ENCODE measurements at places on chromosomes 4 and X.

- no peak for DNase-seq
Measured at GRCh38 chr4:108094131-108094530, 74.6 kb downstream of the LEF1 start.

DNA sequence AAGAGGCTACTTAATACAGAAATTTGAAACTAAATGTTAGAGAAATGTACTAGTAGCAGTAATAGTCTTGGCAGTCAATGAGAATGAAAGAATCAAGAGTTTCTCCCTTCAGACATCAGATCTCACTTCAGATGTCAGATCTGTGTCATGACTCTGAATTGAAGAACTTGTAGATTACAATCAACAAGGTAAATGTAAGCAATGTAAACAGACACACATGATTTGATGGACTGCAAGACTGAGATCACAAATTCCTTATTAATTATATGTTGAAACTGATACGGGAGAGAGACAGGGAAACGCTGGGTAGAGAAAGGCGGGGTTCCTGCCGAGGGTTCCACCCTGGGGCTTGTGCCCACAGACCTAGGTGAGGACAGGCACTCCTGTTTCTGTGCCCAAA lies 65.5 kb upstream of the HHIP start:
- DNase-seq, result no peak

DNA sequence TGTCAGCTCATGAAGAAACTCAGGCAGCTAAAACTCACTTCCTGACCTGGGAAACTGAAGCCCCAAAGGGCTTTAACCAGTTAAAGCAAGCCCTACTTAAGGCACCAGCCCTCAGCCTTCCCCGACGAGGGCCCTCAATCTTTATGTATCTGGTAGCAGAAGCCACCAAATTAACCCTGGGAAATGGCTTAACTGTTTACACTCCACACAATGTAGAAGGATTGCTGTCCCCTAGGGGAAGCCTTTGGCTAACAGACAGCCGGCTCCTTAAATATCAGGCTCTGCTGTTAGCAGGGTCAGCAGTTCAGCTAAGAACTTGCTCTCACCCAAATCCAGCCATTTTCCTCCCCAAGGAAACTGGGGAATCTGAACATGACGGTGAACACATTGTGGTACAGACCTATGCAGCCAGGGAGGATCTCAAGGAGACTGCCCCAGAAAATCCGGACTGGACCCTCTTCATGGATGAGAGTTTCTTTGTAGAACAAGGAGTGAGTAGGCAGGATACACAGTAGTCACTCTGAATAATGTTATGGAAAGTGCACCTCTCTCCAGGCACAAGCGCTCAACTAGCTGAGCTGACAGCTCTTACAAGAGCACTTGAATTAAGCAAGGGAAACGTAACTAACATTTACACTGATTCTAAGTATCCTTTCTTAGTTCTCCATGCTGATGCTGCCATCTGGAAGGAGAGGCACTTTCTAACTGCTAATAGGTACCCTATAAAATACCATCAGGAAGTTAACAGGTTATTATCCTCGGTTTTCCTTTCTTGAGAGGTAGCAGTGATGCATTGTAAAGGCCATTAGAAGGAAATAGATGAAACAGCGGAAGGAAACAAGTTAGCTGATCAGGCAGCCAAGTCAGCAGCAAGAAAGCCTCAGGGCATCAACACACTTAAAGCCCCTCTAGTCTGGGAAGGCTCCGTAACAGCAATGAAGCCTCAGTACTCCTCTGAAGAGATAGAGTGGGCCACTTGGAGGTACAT lies 9.6 kb upstream of the NAF1 start:
- no peak for DNase-seq

DNA sequence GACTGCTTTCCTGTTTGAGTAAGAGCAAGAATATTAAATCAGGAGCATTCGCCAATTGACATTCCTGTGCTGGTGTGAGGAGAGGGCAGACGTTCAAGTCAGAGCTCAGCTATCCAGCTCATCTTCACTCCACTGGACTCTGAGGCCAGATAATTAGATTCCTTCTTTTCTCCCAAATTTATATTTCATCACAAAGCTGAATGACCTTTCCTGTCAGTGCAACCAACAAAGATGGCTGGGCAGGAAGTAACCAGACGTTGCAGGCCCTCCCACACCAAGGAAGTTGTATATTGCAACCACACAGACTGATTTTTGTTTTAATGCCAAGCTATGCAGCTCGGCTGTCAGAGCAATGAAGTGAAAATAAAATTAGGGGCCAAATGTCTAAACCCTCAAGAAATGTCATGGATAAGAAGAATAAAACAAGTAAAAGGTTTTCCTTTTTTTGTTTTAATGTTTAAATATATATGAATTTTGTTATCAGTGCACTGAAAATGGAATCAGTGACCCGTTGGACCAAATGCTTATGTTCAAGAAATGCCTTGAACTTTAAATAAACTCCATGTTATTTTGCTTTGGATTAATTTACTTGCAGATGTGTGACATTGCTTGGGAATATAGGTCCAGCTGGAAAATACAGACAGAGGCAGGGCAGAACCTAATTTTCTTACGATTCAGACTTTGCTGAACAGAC lies 578.9 kb upstream of the FAT1 start:
- DNase-seq, result no peak

DNA sequence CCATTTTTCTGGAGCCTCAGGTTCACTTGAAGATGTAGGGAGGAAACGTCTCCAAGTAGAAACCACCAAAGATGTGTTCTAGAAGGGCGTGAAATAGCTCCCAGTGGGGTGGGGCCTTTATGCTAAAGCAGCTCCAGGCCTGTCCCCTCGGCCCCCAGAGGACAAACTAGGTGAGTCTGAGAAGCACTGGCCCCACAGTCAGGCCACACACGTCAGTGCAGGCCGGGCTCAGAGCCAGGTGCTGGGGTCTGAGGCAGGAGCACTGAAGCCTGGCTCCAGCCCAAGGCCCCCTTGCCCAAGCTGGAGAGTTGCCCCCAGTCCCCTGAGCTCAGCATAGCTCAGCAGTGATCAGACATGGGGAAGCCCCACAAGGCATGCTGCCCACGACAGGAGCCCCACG lies 95.4 kb upstream of the PSAPL1 start:
- no peak for DNase-seq

DNA sequence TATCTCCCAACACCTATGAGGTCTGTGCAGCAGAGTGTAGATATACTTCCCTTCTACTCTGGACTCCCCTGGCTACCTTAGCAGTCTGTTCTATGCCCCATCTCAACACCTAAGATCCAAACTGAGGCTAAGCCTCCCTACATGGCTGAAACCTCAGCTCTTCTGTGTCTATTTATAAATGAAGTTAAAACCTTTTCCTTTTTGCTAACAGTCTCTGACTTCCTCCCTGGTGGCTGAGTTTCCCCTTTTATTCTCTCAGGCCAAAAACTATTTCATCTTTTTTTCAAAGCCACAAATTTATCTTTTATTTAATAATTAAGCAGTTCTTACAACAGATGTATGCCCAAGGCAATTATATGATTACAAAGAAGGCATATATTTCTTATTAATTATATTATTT lies 111.8 kb upstream of the STIM2 start:
- DNase-seq, result no peak

DNA sequence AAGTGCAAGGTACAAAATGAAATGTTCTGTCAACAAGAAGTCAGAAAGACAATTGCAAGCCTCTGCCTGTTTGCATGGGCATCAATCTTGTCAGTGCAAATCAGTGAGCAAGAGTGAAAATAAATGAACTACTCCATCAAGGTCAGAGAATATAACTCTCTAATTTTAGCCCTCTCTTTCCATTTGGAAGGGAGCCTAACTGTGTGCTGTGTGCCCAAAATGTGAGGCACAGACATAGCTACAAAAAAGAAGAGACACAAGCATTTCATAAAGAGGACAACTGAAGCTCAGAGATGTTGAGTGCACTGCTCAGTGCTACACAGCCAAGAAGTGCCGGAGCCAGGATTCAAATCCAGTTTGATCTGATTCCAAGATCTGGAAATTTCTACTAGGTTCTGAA lies 114.3 kb downstream of the SLC2A9 start:
- no peak for DNase-seq
